ENCODE measurements at places on chromosomes 1 and 21.

DNA sequence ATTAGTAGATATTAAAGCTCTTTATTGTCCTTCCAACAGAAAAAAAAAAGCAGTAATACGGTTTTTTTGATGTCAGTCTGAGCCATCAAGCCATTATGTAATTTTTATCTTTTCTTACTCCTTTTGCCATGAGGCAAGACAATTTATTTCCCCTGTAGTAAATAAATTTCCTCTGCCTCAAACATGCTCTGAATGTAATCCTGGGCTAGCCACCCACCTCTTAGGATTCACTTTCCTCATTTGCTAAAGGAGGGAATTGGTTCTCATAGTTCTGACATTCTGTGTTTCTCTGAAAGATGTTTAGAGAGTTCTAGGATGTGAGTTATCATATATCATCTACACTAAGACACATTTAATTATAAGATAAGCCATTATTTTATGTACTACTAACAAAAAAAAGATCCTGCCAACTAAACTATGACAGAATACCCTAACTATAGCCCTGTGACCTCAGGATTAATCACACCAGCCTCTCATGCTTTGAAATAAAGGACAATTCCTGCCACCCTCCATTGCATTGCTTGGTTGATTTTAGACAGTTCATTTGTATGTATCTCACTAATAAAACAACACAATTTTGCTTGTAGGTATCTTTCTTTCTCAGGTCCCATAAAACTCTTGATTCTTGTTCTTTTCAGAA is 34.0 kb upstream of the RAP1A start:
- no peak for DNase-seq

DNA sequence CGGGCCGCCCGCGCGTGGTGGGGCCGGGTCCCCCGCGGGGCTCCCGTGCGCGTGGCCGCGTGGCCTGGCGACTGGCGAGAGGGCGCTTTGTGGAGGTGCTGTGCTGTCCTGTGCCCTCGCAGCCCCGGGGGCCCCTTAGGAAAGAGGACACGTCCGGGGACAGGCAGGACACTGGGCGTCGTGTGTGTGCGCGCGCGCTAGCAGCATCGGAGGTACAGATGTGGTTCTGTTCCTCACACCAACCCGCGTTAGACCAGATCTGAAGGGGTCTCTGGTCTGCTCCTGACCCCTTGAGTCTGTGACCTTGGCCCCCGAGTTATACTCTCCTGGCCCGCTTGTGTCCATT is 489 bp downstream of the ACTN2 start:
- DNase-seq, result no peak

- DNase-seq, result no peak
Observed at GRCh38 chr1:2049718-2050431, at the start of gene PRKCZ. TSS of gene PRKCZ (plus strand) at chr1:2050411. CDS start at chr1:2050631, 220 bp downstream.

DNA sequence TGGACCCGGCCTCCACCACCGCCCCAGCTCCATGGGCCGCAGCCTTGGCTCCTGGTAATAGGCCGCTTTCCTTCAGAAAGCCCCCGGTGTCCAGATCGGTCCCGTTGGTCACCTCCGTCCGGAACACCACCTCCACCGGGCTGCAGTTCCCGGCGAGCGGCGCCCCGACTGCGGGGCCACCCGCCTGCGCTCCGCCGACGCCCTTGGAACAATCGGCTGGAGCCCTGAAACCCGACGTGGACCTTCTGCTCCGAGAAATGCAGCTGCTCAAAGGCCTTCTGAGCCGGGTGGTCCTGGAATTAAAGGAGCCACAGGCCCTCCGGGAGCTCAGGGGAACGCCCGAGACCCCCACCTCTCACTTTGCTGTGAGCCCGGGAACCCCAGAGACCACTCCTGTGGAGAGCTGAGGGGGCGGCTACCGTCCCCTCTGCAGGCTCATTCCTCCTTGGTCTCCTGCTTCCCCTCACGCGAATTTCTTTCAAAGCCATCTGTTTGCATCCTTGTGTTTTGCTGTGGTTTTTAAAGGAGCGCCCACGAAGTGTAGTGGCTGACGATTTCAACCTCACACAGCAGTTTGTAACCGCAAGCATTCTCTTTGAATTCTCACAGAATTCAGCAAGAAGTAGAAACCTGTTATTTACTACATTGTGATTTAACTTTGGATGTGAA is 6.0 kb downstream of the FCRLB start:
- DNase-seq, result no peak

GRCh38 chr21:46667741-46668380 is 32.4 kb downstream of the PRMT2 start:
- no peak for DNase-seq

DNA sequence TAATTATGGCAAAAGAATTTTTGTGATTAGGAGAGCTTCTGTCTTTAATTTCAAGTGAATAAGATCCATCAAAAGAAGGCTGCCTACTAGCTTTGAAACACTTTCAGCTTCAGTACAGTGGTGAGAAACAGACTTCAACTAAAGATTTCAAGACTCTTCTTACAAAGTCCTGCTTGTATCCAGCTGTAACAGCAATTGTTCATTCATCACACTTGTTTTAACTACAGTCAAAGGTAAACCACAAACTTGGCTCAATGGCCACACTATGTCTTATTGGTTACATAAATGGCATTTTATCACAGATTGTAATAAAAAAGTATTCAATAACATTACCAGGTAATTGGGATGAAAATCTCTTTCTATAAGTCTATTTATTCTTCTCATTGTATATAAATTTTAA is 59.2 kb downstream of the WARS2 start:
- DNase-seq, result no peak

- DNase-seq, result no peak
Observed at GRCh38 chr1:200673952-200674823, 4.5 kb upstream of the DDX59 start.

- DNase-seq, result no peak
Observed at GRCh38 chr21:38792676-38793459, 12.9 kb upstream of the ETS2 start.

- DNase-seq, result no peak
Observed at GRCh38 chr1:56434740-56435139, 144.6 kb downstream of the PLPP3 start.

- DNase-seq, result peak; percentile 74
Observed at GRCh38 chr21:17441370-17441769, 71.5 kb upstream of the CXADR start.

DNA sequence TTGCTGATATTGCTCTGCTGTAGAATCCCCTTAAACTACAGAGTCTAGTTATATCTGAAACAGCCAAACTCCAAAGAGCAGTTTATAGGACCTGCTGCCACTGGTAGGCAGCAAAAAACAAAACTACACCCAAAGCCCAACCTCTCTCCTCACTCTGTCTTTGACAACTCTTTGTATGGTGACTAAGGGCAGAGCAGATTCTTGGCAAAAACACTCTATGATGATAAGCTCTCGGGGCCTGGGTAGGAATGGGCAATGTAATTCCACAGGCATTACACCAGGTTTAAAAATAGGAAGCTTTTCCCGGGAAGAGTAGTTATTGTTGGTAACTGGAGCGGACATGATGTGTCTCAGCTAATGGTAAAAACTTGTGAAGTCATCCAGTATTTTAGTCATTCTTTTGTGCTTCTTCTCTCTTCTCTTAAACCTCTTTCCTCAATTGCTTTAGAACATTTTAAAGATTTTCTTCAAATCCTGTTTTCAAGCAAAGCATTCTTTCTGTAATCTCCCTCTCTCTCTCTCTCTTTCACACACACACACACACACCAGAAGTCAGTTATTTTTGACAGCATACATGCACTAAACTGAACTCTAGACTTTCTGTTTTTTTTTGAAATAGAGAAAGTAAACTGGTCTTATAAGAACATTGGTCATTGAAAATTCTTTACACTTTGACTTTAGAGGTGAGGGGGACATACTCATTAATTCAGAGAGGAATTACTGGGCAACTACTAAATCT is 193.5 kb downstream of the PAPPA2 start:
- DNase-seq, result peak; percentile 13

- DNase-seq, result no peak
Observed at GRCh38 chr1:4315202-4315601, 339.2 kb upstream of the AJAP1 start.

- DNase-seq, result no peak
Observed at GRCh38 chr1:90593312-90593711, 123.8 kb downstream of the BARHL2 start.

All from Ammon's horn (tissue), 1 donor.